HFF-Myc (cell line): ENCODE measurements at places on chromosomes 6 and 20.

DNA sequence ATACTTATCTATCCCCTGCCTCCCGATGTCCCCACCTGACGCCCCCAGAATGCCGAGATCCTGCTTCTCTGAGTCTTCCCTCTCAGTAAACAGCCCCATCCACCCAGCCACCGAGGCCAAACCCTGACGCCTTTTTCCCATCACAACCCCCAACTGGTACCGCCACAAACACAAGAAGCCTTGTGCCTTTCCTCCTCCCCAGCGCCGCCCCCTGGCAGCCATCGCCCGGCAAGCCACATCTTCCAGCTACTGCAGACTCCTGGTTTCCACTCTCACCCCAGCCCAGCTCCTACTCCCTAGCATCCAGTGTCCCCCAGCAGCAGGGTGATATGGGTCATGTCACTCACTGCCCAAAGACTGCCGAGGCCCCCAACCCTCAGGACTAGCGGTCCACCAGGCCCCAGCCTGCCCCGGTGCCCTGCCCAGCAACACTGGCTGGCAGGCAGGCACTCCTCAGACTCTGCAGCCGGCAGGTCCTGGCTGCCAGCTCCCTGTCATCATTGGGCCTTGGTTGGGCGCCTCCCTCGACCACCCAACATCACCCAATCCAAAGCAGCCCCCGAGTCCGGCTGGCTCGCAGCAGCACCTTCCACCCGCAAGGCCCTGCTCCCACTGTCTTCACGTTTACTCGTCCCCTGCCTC, 11.2 kb downstream of the TCFL5 start:
- no peak for DNase-seq

DNA sequence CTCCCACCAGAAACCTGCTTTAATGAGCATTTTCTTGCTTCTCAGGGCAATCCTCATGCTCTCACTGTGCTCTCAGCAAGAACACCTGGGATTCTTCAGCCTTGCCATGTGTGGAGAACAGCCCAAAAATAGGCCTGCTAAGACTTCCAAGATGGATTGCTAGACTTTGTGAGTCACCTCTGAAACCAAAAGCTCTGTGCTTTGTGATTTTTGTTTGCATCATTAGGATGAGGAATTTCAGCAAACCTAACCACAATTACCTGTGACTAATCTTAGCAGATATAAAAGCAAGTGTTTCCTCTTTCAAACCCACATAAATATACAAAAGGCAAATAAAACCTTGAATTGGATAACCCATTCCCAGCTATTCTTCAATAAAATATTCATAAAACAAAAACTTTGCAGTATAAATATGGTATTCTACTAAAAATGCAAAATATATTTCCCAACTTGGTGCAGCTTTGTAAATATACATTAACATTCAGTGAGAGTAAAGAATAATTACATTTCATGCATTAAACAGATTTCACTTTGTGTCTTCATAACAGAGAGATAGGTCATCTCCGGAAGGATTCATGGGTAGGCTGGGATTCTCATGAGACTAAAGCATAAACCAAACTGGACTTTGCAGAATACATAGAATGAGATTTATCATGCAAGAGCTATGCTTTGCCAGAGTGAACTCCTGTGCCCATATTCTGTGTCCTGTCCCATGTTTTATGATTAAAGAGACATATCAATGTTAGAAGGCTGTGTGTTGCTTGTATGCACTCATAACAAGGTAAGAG, 33.5 kb downstream of the TPBG start:
- peak; percentile 90 for DNase-seq

DNA sequence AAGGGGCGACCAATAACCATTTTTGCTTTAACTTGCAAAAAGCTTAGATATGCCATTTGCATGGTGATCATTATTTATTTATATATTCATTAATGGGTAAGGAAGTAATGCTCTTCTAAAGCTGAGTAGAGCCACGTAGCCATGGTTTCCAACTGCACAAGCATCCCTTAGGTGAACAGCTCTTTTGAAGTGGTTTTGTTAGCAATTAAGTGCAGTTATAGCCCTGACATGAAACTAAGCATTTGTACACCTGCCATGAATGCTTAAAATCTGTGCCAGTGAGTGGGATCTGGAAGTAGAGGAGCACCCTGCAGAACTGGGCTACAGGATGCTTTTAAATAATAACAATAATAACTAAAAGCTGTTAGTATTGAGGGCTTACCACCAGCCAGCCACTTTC, 19.1 kb downstream of the TRAF3IP2 start:
- DNase-seq = no peak

DNA sequence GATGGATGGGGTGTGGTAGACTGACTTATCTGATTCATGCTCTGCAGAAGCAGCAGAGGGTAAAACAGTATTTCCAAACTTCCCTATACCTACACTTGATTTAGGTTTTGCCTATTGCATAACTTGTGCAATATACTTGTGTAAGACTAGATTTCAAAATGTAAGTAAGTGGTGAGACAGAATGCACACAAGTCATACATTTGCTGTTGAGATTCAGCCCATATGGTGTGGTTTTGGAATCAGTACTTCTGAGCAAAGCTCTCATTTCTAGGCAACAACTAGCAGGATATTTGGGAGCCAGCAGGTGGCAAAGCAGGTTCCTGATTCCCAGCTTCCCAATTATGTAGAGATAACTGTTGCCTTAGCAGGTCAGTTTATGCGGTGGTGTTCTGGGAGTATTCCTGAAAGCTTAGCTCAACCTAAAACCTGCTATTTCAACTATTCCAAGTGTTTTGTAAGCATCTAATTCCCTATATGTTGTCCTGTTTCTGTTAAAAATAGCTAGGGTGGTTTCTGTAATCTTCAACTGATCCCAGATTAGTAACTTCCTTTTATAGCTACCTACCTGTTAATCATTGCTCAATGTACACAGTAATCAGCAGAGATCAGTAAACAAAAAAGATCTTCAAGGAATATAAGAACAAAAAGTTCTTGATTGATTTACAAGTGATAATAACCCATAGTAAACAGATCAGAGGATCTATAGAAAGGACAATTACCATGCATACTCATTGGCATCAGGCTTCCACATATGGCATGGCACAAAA, 8.5 kb upstream of the FABP7 start:
- no peak for DNase-seq

DNA sequence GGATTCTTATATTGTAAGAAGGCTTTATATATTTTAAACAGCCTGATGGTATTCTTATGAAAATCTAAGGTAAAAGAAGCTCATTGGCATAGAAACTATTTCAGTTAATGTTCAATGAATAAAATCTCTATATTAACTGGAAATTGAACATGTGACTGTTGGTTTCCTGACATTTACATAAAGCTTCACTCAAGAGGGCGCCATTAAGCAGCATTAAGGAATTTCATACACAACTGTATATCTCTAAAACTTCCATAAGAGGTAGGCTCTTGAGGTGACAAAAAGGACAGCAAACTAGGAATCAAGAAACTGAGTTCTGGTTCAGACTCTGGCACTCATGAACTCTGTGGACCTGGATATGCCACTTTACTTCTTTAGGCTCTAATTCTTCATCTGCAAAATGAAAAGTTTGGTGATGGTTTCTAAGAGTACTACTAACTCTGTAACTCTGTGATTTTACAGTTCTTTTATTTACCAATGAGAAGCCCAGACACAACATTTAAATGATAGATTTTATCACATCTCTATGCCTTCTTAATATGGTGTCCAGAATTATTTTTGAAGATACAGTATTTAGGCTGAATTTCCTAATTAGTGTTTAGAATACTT, 147.5 kb downstream of the FLRT3 start:
- DNase-seq = peak; percentile 20

DNA sequence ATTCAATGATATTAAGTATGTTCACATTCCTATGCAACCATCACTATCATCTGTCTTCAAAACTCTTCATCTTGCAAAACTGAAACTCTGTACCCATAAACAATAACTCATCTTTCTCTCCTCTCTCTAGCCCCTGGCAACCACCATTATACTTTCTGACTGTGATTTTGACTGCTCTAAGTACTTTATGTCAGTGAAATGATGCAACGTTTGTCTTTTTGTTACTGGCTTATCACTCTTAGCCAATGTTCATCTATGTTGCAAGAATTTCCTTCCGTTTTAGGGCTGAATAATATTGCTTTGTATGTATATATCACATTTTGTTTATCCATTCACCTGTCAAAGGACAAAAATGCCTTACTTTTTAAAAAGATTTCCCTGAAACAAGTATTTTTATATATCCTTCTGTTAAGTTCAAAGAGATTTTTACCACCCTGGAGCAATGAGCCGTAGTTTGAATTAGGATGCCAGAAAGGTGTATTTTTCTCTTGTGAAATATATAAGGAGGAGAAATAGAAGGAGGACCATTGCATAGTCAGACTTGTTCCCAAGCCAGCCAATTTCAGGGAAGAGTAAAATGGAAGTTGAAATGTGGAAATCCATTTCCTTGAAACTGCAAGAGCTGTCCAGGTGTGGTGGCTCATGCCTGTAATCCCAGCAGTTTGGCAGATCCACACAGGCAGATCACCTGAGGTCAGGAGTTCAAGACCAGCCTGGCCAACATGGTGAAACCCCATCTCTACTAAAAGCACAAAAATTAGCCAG, 4.0 kb upstream of the CGAS start:
- DNase-seq = no peak

GRCh38 chr6:166433096-166433495, 50.4 kb upstream of the MPC1 start:
- no peak for DNase-seq

- DNase-seq = peak; percentile 33
Measured at GRCh38 chr6:47631269-47631772, 67.1 kb upstream of the ADGRF4 start.

GRCh38 chr6:127365874-127366273, 22.5 kb upstream of the ECHDC1 start:
- no peak for DNase-seq
